CD4-positive, alpha-beta T cell (primary cell): ENCODE measurements at places on chromosomes 1 and 21.
A peak's percentile ranks its signal among the peaks of the same experiment; 100 is the strongest.

DNA sequence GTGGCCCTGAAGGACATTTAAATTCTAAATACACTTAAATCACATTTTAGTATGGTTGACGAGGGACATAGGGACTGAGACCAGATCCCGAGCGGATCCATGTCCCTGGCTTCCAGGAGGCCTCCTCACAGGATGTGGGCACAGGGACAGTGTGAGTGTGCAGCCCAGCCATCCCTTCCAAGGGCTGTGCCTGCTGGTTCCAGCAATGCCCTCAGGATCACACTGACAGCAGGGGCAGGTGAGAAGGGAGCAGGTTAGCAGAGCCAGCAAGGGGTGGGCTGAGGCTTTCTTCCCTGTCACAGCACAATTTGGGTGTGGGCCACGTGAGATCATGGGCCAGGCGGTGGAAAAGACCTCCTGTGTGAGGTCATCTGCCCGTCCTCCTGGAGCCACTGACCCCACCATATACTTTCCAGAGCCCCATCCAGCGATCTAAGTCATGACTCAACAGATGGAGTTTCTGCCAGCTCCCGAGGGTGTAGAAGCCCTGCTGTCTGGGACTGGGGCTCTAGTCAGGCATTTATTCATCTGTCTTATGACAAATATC, 37.0 kb upstream of the PRSS38 start:
- H3K27ac ChIP-seq, result no peak overlapping the region
- no peaks in the 10 kb centered on the region for H3K27me3 ChIP-seq
- no peak for DNase-seq
- H3K4me3 ChIP-seq, result no peak overlapping the region

DNA sequence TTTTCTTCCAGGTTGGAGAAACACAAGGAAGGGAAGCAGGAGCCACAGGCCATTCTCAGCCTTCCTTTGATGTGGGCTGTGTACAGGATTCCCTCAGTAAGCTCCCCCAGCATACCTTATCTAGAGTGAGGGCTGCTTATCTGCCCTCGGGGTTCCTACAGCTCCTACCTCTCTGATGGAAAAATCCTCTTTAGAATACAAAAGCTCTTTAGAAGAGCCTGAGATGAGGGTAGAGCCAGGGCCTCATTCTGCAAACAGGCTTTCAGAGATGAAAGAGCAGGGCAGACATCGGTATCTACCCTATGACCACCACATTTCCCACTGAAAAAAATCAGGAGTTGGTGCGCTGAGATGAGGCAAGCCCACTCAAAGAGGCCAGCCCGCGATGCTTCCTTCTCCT, 85.1 kb downstream of the PLPP3 start:
- no peak overlapping the region for H3K4me3 ChIP-seq
- no peak overlapping the region for H3K27ac ChIP-seq
- DNase-seq, result no peak

GRCh38 chr1:81115422-81115821, 685.3 kb upstream of the ADGRL2 start:
- no peak overlapping the region for H3K27ac ChIP-seq
- H3K4me1 ChIP-seq, result no peaks in the 10 kb centered on the region
- no peaks in the 10 kb centered on the region for H3K27me3 ChIP-seq
- H3K4me3 ChIP-seq, result no peak overlapping the region

DNA sequence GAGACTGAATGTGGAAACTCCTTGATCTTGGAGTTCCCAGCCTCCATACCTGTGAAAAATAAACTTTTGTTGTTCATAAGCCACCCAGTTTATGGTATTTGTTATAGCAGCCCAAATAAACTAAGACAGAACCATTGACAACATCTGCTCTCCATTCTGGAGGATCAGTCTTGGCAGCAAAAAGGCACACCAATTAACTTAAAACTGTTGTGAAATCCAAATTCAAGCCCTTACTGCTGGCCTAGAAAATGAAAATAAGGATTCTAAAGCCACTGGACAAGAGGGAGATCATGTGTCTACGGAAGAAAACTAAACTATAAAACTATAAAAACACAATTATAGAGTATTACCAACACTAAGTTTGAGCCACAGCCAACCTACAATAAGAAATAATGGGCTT, 172.1 kb upstream of the RNPC3 start:
- H3K27me3 ChIP-seq, result no peaks in the 10 kb centered on the region
- H3K4me3 ChIP-seq, result no peak overlapping the region
- no peaks in the 10 kb centered on the region for H3K36me3 ChIP-seq

DNA sequence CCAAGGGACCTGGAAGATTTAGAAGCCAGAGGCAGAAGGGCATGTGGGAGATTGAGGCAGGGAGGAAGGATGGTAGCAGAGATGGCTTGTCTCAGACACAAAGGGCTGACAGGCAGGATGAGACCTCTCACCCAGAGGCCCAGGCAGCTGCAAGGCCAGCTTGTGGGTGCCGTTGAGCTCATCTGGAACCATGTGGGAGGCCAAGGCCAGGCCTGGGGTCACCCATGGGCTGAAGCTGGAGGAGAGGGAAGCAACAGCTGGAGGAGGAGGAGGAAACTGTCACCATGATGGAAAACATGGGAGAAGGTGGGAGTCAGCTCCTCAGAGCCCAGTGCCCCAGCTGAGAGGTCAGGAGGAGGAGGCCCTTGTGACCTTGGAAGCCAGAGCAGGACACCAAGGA, 6.4 kb downstream of the CRABP2 start:
- no peak overlapping the region for H3K27ac ChIP-seq
- no peak for DNase-seq
- peaks cover 16% of the 10 kb centered on the region for H3K27me3 ChIP-seq
- no peaks in the 10 kb centered on the region for H3K4me1 ChIP-seq

GRCh38 chr21:32307706-32308105, 9.1 kb downstream of the MRAP start:
- H3K36me3 ChIP-seq, result peaks cover 6% of the 10 kb centered on the region
- no peaks in the 10 kb centered on the region for H3K4me1 ChIP-seq
- H3K4me3 ChIP-seq, result no peak overlapping the region
- no peaks in the 10 kb centered on the region for H3K27me3 ChIP-seq

DNA sequence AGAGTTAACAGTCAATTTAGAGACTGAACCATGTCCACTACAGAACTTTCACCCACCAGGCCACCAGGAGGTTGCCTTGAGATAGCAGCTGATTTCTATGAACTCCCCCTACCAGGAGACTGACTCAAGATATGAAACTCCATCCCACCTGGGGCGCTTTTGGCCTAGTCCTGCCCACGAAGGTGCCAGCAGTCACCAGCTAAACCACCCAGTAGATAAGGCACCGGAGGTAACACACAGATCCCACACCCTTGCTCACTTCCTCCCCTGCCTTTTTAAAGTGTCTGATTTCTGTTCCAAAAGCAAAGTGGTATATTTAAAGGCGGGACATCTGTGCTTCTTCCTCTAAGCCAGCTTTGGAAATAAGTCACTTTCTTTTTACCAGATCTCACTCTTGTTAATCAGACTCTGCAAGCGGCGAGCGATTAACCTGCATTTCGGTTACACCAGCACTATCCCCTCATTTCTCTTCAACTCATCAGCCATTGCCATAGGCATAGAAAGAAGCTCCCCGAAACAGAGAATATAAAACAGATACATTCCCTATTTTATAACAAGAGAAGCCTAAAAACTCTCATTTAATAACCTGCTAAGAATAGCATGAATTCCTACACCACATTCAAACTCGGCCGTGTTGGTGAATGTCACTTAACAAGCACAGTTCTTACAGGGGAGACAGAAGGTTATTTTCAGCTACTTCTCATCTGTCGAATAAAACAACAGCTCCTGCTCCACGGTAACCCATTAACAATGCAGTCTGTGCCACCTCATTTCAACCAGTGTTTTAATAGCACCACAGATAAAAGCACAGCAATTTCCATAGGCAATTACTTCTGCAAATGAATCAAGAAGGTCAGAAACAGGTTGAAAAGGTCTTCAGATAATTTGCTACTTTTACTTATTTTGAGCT, 318.1 kb downstream of the KCNH1 start:
- H3K27ac ChIP-seq, result no peak overlapping the region
- no peak for DNase-seq
- no peaks in the 10 kb centered on the region for H3K36me3 ChIP-seq
- H3K4me1 ChIP-seq, result no peaks in the 10 kb centered on the region
- no peaks in the 10 kb centered on the region for H3K27me3 ChIP-seq
- no peak overlapping the region for H3K4me3 ChIP-seq

- H3K4me1 ChIP-seq, result peaks cover 4% of the 10 kb centered on the region
- H3K27me3 ChIP-seq, result peaks cover 12% of the 10 kb centered on the region
- no peak overlapping the region for H3K4me3 ChIP-seq
Measured at GRCh38 chr1:175338387-175339135, 146.0 kb upstream of the KIAA0040 start.

- H3K4me3 ChIP-seq, result no peak overlapping the region
- no peaks in the 10 kb centered on the region for H3K27me3 ChIP-seq
- no peak overlapping the region for H3K27ac ChIP-seq
- peaks cover 21% of the 10 kb centered on the region for H3K4me1 ChIP-seq
- DNase-seq, result no peak
Measured at GRCh38 chr1:155198547-155198906, 9.2 kb downstream of the THBS3 start.

GRCh38 chr1:216055004-216055403, 368.2 kb downstream of the USH2A start:
- H3K27me3 ChIP-seq, result no peaks in the 10 kb centered on the region
- H3K4me3 ChIP-seq, result no peak overlapping the region
- H3K27ac ChIP-seq, result no peak overlapping the region
- DNase-seq, result no peak

DNA sequence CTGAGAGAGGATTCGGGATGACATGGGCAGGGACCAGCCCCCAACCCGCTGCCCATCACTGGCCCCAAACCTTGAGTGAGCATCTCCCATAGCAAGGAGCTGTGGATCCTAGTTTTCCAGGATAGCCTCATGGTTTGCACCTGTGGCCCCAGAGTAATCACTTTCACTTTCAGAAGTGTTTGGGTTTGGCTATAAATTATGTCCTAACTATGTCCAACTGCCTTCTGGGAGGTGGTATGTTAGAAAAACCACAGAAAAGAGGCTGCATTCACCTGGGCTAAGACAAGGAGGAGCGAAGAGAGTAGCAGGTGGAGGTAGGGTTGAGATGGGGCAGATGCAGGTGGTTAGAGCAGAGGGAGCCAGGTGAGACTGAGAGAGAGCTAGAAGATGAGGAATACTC, 19.4 kb upstream of the CLIC6 start:
- H3K4me1 ChIP-seq, result no peaks in the 10 kb centered on the region
- H3K27ac ChIP-seq, result no peak overlapping the region
- no peaks in the 10 kb centered on the region for H3K36me3 ChIP-seq
- H3K4me3 ChIP-seq, result no peak overlapping the region
- DNase-seq, result no peak

DNA sequence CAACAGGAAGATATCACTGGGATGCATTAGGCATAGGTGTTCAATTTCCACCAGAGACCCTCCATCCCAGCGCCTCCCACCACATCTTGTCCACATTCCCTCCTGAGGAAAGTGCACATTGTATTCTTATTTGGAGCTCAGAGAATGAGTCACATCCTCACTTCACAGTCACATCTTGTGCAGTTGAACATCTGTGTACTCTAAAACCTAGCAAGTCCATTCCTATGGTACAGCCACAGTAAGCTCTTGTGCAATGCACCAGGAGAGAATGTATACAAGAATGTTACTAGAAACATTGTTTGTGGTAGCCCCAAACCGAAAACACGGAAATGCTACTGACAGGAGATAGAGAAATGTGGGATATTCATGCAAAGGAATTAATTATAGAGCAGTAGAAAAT, 1.6 kb upstream of the KDF1 start:
- no peak overlapping the region for H3K27ac ChIP-seq
- DNase-seq, result no peak
- no peaks in the 10 kb centered on the region for H3K36me3 ChIP-seq
- no peak overlapping the region for H3K4me3 ChIP-seq
- peaks cover 18% of the 10 kb centered on the region for H3K4me1 ChIP-seq

- peaks cover 4% of the 10 kb centered on the region for H3K36me3 ChIP-seq
- H3K4me3 ChIP-seq, result no peak overlapping the region
- no peaks in the 10 kb centered on the region for H3K27me3 ChIP-seq
Measured at GRCh38 chr1:6317098-6317760, 56.3 kb upstream of the GPR153 start.

- DNase-seq, result peak; percentile 57
- H3K4me3 ChIP-seq, result no peak overlapping the region
- H3K27ac ChIP-seq, result no peak overlapping the region
- H3K36me3 ChIP-seq, result peaks cover 61% of the 10 kb centered on the region
- H3K4me1 ChIP-seq, result no peaks in the 10 kb centered on the region
Measured at GRCh38 chr1:150464422-150464826, 22.8 kb upstream of the TARS2 start.

DNA sequence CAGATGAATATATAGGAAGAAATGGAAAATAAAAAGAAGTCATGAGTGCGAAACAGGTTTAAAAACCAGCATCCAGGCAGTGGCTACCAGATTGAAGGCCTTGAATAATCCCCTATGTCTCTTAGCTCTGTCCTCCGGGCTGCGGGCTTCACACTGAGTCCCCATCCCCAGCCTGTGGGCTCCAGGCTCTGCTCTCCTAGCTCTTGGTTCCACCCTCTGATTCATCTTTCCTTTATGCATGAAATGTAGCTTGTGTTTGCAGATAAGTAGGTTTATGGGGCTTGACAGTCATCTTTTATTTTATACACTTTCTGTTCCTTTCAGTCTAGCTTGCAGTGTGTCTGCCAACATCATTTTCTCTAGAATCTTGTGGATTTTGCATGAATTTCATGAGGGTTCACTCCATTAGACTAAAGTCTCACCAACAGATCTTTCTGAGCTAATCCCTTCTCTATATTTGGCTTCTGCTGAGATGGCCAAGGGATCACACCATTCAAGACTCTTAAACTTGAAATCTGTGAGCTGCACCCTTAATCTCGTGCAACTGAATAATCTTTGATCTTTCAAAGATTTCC, 174.5 kb downstream of the PLPPR4 start:
- H3K4me1 ChIP-seq, result no peaks in the 10 kb centered on the region
- H3K4me3 ChIP-seq, result no peak overlapping the region
- H3K27ac ChIP-seq, result no peak overlapping the region
- H3K36me3 ChIP-seq, result no peaks in the 10 kb centered on the region
- no peak for DNase-seq

DNA sequence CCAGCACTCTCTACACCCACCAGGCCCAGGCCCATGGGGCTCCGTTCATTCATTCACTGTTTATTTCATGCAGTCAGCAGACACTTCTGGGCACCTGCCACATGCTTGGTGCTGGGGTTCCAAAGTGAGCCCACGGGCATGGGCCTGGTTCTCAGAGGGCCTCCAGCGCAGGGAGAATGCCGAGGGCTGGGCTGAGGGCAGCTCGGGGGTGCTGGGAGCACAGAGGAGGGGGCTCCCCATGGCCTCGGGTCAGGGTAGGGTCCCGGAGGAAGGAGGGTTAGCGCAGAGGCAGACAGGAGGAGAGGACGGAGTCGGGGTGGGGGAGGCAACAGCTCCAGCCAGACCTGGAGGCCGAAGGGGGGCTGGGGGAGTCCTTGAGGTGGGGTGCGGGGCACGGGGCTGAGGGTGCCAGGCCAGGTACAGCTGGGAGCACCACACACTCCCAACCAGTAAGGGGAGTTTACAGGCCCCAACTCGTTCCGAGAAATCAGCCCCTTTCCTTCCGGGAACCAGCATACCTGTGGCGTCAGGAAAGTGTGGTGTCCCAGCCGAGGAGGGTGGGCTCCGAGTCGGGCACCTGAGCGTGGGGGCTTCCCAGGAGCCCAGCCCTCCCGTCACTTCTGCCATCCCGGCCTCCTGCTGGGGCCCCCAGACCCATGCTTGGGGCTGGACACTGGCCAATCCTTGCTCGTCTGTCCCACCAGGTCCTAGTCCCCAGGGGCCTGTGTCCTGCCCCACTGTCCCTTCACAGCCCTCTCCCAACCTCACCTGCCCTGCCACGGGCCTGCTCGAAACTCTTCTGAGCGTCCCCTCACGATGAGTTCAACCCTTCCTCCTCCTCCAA, 10.8 kb downstream of the ARHGEF16 start:
- no peaks in the 10 kb centered on the region for H3K4me1 ChIP-seq
- no peaks in the 10 kb centered on the region for H3K36me3 ChIP-seq
- H3K27ac ChIP-seq, result no peak overlapping the region
- no peak for DNase-seq
- no peaks in the 10 kb centered on the region for H3K27me3 ChIP-seq
